ENCODE measurements at places on chromosomes 4 and X. TPM values are rescaled to one million over a fixed set of nuclear protein-coding genes. Genes with fewer than 3 reads are reported as not detected.

DNA sequence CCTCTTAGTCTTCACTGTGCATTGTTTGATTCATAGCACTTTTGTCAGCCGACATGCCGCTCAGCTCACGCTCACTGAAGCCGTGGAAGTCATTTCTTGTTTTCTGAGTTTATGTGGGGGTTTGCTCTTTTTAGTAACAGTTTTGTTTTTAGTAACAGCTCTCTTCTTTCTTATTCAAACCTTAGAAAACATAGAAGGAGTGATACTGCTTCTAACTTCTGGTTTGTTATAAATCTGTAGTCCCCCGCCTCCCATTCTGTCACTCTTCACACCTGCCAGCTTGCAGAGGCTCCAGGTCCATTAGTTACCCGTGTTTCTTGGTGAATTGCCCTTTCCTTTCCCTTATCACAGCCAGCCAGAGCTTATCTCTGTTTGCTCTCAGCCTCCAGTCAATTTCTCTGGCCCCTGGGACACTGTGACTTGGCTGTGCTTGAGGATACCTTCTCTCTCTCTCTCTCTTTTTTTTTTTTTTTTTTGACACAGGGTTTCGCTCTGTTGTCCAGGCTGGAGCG lies 50.5 kb downstream of the GRK4 start:
- H3K4me1 ChIP-seq: no peaks in the 10 kb centered on the region
- H3K27ac ChIP-seq: no peak overlapping the region
- no peak for DNase-seq
- H3K4me3 ChIP-seq: no peak overlapping the region
- no peaks in the 10 kb centered on the region for H3K27me3 ChIP-seq
- H3K36me3 ChIP-seq: no peaks in the 10 kb centered on the region

GRCh38 chr4:185457136-185457535 lies 14.4 kb downstream of the CCDC110 start:
- no peaks in the 10 kb centered on the region for H3K36me3 ChIP-seq
- H3K4me3 ChIP-seq: no peak overlapping the region
- H3K4me1 ChIP-seq: no peaks in the 10 kb centered on the region
- no peak for DNase-seq
- H3K27me3 ChIP-seq: no peaks in the 10 kb centered on the region
- H3K27ac ChIP-seq: no peak overlapping the region

GRCh38 chrX:105168577-105168976 lies 51.9 kb downstream of the TEX13A start:
- no peak overlapping the region for H3K4me3 ChIP-seq
- no peaks in the 10 kb centered on the region for H3K36me3 ChIP-seq
- H3K4me1 ChIP-seq: no peaks in the 10 kb centered on the region
- no peaks in the 10 kb centered on the region for H3K27me3 ChIP-seq

DNA sequence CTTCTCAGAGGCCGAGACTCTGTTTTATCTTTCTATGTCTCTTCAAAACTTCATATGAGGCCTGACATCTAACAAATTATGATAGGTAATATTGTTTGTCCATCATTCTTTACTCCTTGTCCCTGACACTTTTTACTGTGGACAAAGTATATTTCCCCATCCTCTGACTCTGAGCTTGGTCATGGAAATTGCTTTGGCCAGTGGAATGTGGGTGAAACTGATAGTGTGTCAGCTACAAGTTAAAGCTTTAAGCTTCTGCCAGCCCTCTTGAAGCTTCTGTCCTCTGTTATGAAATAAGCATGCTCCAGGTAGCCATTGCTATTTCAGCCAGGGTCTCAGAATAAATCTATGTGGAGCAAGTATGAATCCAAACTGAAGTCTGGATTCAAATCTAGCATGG lies 604.6 kb downstream of the BCOR start:
- no peaks in the 10 kb centered on the region for H3K36me3 ChIP-seq
- no peaks in the 10 kb centered on the region for H3K4me1 ChIP-seq
- no peak overlapping the region for H3K27ac ChIP-seq
- no peak for DNase-seq
- no peak overlapping the region for H3K4me3 ChIP-seq
- H3K27me3 ChIP-seq: no peaks in the 10 kb centered on the region

DNA sequence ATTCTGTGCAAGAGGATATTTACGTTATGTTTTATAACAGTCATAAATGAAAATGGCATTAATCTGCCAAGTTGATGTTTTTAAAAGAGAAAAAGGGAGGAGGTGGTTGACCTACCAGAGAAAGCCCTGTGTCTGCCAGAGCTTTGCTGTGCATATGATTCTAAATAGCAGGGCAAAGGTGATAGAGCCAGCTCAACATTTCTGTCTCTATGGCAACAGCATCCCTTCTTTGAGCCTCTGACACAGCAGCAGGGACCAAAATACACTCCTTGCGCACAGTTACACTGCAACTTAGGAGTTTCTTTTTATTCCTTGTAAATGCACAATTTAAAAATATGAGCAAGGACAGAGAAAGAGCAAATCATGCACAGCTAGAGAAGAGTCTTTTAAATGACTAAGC lies 133.3 kb upstream of the RAI2 start:
- H3K27ac ChIP-seq: no peak overlapping the region
- no peak overlapping the region for H3K4me3 ChIP-seq
- no peak for DNase-seq
- no peaks in the 10 kb centered on the region for H3K36me3 ChIP-seq
- H3K27me3 ChIP-seq: peaks cover 16% of the 10 kb centered on the region
- no peaks in the 10 kb centered on the region for H3K4me1 ChIP-seq

DNA sequence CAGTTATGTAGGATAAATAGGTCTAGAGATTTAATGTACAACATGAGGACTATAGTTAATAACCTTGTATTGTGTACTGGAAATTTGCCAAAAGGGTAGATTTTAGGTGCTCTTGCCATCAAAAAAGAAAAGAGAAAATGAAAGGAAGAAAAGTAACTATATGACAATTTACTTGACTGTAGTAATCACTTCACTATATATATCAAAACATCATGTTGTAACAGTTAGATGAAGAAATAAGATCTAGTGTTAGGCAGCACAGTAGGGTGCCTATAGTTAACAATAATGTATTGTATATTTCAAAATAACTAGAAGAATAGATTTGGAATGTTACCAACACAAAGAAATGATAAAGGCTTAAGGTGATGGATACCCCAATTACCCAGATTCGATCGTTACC lies 35.9 kb upstream of the AP1S2 start:
- H3K4me3 ChIP-seq: no peak overlapping the region
- no peak overlapping the region for H3K27ac ChIP-seq
- H3K4me1 ChIP-seq: no peaks in the 10 kb centered on the region
- no peaks in the 10 kb centered on the region for H3K36me3 ChIP-seq

- no peaks in the 10 kb centered on the region for H3K27me3 ChIP-seq
- H3K4me1 ChIP-seq: peaks cover 16% of the 10 kb centered on the region
- H3K36me3 ChIP-seq: no peaks in the 10 kb centered on the region
- H3K4me3 ChIP-seq: no peak overlapping the region
Measured at GRCh38 chrX:123736333-123736921, 3.6 kb upstream of the THOC2 start.

DNA sequence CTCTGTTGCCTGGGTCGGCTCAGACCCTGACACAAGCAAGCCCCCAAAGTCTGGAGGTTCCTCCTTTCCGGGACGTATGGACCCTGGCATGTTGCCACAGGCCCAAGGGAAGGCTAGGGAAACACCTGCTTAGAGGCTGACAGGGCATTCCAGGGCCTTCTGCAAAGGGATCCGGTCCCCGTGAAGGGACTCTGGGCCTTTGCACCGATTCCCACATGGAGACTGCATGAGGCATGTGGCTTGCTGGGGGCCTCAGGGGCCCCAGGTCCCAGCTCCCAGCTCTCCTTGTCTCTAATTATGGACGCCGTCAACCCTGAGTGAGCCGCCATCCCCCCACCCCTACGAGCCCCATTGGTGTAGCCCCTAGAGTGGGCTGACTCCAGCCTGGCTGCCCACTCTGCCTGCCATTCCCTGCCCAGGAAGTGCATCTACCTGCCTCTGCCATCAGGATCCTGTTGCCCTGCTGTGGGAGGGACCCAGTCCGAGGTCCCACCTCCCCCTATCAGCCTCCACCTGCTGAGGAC lies 4.2 kb upstream of the RGS12 start:
- H3K36me3 ChIP-seq: no peaks in the 10 kb centered on the region
- H3K27ac ChIP-seq: no peak overlapping the region
- peaks cover 15% of the 10 kb centered on the region for H3K4me1 ChIP-seq
- no peak for DNase-seq

DNA sequence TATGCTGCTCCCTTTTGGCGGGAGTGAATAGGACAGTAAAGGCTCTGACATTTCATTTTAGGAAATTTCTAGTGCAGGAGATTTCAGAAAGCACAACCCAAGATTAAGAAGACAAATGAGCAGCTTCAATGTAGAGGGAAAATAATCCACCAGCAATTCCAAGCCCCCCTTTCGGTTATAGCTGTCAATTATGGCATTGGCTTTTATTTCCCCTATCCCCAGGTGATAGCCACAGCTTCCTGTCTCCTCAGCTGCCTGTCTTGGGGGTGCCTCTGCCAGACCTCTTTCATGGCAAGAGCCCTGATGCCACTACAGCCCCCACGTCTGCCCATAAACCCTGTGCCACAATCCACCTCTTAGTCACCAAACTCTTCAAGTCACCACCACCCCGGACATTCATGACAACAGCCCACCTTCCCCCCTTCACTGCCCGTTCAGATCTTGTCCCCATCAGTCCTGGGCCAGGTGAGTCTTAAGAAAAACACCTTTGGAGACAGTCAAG lies 48.4 kb upstream of the CLNK start:
- H3K27me3 ChIP-seq: no peaks in the 10 kb centered on the region
- no peak for DNase-seq
- H3K4me1 ChIP-seq: no peaks in the 10 kb centered on the region
- no peak overlapping the region for H3K4me3 ChIP-seq
- no peaks in the 10 kb centered on the region for H3K36me3 ChIP-seq
- no peak overlapping the region for H3K27ac ChIP-seq

The SEC24D gene
- 28.5 TPM for total RNA-seq

The CYBB gene
- 0.59 TPM for total RNA-seq

GRCh38 chr4:10731690-10732089 lies 47.1 kb upstream of the CLNK start:
- no peak for DNase-seq
- no peaks in the 10 kb centered on the region for H3K36me3 ChIP-seq
- no peaks in the 10 kb centered on the region for H3K27me3 ChIP-seq
- H3K4me1 ChIP-seq: peaks cover 3% of the 10 kb centered on the region

DNA sequence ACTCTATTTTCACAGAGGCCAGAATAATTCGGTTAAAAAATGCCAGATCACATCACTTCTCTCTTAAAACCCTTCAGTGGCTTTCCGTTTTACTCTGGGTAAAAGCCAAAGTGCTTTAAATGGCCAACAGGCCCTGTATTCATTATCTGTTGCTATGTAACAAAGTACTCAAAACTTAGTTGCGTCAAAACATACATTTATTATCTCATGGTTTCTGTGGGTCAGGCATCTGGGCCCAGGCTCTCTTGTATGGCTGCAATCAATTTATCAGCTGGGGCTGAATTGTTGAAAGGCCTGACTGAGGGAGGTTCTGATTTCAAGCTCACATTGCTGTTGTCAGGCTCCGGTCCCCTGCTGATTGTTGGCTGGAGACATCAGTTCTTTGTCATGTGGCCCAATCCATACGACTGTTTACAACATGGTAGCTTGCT lies 72.7 kb upstream of the H2AZ1 start:
- DNase-seq: no peak
- no peaks in the 10 kb centered on the region for H3K36me3 ChIP-seq
- no peak overlapping the region for H3K27ac ChIP-seq
- no peak overlapping the region for H3K4me3 ChIP-seq

DNA sequence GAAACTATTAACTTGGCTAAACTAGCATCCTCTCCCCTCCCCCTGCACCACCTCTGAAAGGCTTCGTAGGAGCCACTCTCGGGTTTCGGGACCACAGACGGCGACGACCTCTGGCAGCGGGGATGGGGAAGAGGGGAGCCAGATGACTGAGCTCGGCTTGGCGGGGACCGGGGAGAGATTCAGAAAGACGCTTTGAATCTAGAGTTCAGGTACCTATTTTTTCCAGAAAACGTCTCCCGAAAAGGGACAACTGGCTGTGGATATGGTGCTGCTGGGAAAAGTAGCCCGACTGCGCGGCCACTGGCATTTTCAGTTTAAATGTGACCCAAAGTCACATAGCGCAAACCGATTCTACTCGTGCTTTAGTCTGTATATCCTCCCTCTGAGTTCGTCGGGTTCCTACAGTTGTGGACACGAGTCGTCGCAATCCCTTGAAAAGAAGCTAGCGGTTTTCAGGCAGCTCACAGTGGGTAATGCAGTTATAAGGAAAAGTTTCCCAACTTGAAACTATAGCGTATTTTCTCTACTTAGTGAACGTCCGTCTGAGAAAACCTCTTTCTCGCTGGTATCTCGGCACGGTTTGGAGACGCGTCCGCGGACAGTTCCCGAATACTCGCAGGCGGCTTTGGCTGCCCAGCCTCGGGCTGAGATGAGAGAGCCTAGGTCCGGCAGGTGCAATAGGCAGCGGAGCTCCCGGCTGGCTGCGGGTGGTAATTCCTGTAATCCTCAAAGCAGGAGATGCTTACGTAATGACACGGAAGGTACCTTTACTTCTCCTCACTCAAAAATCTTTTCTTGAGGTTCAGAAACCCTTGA lies 1.3 kb downstream of the PARM1 start:
- no peak for DNase-seq
- no peaks in the 10 kb centered on the region for H3K36me3 ChIP-seq
- no peaks in the 10 kb centered on the region for H3K4me1 ChIP-seq
- H3K27ac ChIP-seq: no peak overlapping the region
- no peaks in the 10 kb centered on the region for H3K27me3 ChIP-seq

- no peaks in the 10 kb centered on the region for H3K36me3 ChIP-seq
- no peak overlapping the region for H3K27ac ChIP-seq
- no peaks in the 10 kb centered on the region for H3K4me1 ChIP-seq
- no peak overlapping the region for H3K4me3 ChIP-seq
- no peak for DNase-seq
Measured at GRCh38 chrX:42220083-42220482, 296.7 kb upstream of the CASK start.

- peak; percentile 6 for DNase-seq
- H3K36me3 ChIP-seq: no peaks in the 10 kb centered on the region
- H3K27ac ChIP-seq: no peak overlapping the region
Measured at GRCh38 chrX:37883196-37883595, 35.8 kb upstream of the DYNLT3 start.

DNA sequence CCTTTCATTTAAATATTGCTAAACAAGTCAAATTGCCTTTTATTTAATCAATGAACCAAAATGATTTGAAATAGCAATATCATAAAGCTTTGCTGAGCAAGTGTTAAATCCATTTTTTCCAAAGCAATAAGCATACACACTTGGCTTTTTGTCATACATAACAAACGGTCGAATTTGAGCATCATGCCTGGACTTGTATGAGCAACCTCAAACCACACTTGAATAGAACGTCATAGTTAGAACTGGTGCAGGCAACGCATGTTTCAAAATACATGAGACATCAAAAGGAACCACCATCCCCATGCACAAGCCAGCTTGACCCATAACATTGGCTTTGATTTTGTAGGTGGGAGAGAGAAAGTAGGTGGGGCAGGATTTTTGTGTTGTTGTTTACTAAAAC lies 812.3 kb upstream of the FRG1 start:
- H3K27ac ChIP-seq: no peak overlapping the region
- no peaks in the 10 kb centered on the region for H3K4me1 ChIP-seq
- H3K27me3 ChIP-seq: no peaks in the 10 kb centered on the region
- H3K4me3 ChIP-seq: no peak overlapping the region
- DNase-seq: no peak

Measured in HCT116 (cell line).